T-cell (primary cell): ENCODE measurements at places on chromosomes 2 and 18.

- no peaks in the 10 kb centered on the region for H3K36me3 ChIP-seq
- H3K4me3 ChIP-seq, result no peak overlapping the region
- H3K27me3 ChIP-seq, result no peaks in the 10 kb centered on the region
- DNase-seq, result no peak
These were observed 1291.6 kb upstream of the GYPC start for GRCh38 chr2:125364192-125364983.

GRCh38 chr2:222105046-222105445 lies 193.8 kb downstream of the PAX3 start:
- no peak for DNase-seq
- H3K27me3 ChIP-seq, result no peaks in the 10 kb centered on the region
- no peak overlapping the region for H3K4me3 ChIP-seq
- no peak overlapping the region for H3K27ac ChIP-seq
- H3K36me3 ChIP-seq, result no peaks in the 10 kb centered on the region
- H3K4me1 ChIP-seq, result no peaks in the 10 kb centered on the region

DNA sequence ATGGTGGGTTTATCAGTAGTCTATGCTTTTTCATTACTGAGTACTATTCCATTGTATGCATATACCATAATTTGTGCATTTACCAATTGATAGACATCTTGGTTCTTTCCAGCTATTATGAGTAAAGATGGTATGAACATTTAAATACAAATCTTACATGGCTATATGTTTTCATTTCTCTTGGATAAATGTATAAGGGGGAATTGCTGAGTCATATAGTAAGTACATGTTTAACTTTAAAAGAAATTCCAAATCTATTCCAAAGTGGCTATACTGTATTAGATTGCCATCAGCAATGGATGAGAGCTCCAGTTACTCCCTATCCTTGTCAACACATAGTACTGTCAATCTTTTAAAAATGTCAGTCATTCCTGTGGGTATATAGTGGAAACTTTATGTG lies 243.9 kb downstream of the CDCA7 start:
- no peak for DNase-seq
- peaks cover 6% of the 10 kb centered on the region for H3K27me3 ChIP-seq
- no peak overlapping the region for H3K27ac ChIP-seq
- H3K4me3 ChIP-seq, result no peak overlapping the region
- no peaks in the 10 kb centered on the region for H3K4me1 ChIP-seq

DNA sequence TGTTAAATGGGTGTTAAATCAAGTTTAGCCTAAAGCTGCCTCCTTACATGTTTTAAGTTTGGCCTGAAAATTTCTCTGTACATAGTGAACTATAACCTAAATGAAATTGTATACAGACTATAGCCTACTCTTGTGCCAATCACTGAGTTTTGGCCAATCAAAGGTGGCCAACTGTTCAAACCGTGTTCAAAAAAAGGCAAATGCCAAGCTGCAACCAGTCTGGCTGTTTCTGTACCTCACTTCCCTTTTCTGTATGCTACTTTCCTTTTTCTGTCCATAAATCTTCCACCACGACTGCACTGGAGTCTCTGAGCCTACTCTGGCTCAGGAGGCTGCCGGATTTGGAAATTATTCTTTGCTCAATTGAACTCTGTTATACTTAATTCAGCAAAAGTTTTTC lies 121.0 kb downstream of the SPOPL start:
- no peaks in the 10 kb centered on the region for H3K27me3 ChIP-seq
- DNase-seq, result no peak
- H3K4me3 ChIP-seq, result no peak overlapping the region
- no peak overlapping the region for H3K27ac ChIP-seq
- no peaks in the 10 kb centered on the region for H3K36me3 ChIP-seq

- H3K36me3 ChIP-seq, result no peaks in the 10 kb centered on the region
- H3K27ac ChIP-seq, result no peak overlapping the region
- no peak overlapping the region for H3K4me3 ChIP-seq
- no peak for DNase-seq
- no peaks in the 10 kb centered on the region for H3K27me3 ChIP-seq
These were observed 12.8 kb upstream of the FSHR start for GRCh38 chr2:49167131-49167530.

DNA sequence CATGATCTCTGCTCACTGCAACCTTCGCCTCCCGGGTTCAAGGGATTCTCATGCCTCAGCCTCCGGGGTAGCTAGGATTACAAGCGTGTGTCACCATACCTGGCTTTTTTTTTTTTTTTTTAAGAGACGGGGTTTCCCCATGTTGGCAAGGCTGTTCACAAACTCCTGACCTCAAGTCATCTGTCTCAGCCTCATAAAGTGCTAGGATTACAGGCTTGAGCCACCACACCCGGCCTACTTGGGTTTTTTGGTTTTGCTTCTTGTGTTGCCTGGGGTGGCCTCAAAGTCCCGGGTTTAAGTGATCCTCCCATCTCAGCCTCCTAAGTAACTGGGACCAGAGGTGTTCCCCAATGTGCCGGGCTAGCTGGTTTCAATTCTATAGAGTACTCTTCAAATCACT lies 64.6 kb downstream of the NAPG start:
- H3K4me3 ChIP-seq, result no peak overlapping the region
- no peaks in the 10 kb centered on the region for H3K4me1 ChIP-seq
- peaks cover 3% of the 10 kb centered on the region for H3K27me3 ChIP-seq
- no peaks in the 10 kb centered on the region for H3K36me3 ChIP-seq
- DNase-seq, result no peak
- H3K27ac ChIP-seq, result no peak overlapping the region
